Neural crest cell (in vitro differentiated cells): ENCODE measurements at places on chromosomes 12 and 14. TPM values are rescaled to one million over a fixed set of nuclear protein-coding genes. Genes with fewer than 3 reads are reported as not detected.

- DNase-seq = no peak
Measured at GRCh38 chr12:131641315-131641714, 69.6 kb upstream of the SFSWAP start.

DNA sequence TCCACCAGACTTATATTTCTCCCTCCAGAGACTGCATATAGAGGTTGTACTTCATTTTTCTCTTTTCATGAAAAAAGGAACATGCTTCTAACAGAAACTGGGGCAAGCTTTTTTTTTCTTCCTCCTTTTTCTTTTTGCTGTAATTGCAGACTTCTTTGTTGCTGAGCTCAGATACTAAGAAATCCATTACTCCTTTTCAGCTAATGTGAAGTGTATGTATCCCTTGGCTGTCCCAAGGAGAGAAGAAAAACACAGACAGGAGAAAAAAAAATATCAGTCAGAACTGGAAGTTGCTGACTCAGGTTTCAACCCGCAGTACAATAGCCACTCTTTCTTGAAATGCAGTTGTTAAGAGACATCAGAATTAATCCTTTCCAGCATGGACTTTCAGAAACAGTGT is 1248.4 kb downstream of the LRFN5 start:
- no peak for DNase-seq

DNA sequence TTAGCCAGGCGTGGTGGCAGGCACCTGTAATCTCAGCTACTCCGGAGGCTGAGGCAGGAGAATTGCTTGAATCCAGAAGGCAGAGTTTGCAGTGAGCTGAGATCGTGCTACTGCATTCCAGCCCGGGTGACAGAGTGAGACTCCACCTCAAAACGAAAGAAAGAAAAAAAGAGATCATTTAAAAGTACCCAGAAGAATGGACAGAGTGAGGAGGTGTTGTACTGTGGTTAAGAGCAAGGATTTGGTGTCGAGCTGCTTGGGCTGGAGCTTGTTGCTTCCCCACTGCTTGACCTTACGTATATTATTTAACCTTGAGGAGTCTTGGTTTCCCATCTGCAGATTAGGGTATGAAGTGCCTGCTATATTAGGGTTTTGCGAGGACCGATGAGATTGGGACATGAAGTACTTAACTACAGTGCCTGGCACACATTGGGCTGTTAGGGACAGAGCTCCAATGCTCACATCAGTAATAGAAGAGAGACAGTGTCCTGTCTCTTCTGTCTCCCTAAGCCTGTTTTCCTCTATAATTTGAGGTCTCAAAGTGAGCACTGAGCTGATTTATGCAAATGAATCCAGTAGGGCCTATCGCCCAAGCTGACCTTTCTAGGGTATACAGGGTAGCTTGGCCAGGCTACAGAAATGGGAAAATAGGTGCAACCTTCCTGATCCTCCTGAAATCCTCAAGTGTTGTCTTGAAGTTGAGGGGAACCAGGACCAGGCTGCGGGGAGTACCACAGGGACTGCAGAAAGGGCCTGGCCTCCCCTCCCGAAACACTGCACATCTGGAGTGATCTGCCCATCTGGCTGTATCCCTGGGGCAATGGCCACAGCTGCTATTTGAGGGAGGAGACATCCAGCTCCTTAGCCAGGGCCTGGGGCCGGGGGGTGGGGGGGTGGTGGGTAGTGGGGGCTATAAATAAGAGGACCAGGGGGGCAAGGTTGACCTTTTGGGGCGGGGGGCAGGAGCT is 8.6 kb upstream of the HDAC7 start:
- DNase-seq = no peak

The LAG3 gene
- total RNA-seq = 4.7 and 4.9 TPM in 2 replicates

The GPR132 gene
- total RNA-seq = not detected in 2 replicates

DNA sequence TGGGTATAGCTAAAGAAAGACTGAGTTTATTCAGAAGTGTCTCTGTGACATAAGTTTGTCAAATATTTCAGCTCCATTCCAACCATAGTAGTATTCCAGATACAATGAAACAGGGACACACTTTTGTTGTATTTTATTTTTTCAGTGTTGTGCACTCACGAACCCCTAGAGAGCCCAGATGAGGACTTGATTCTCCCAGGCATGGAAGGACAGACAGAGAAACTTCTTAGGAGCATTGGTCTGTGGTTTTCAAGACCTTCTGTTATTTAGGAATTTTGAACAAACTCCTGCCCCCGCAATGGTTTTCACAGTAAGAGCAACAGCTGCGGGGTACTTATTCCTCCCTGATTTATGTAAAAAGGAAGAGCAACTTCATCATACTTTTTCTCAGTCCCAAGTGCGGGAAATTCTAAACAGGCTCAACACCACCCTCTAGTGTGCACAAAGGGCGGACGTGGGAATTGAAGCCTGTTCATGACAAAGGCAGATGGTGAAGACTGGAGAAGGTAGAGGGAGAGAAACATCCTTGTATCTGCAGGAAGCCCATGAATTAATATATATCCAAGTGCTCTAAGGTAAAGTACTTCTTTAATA is 147.6 kb downstream of the PAH start:
- peak; percentile 53 for DNase-seq

GRCh38 chr12:80293759-80294158 is 150.3 kb upstream of the PTPRQ start:
- no peak for DNase-seq

- no peak for DNase-seq
Measured at GRCh38 chr12:48822139-48822538, 3.8 kb downstream of the CACNB3 start.

DNA sequence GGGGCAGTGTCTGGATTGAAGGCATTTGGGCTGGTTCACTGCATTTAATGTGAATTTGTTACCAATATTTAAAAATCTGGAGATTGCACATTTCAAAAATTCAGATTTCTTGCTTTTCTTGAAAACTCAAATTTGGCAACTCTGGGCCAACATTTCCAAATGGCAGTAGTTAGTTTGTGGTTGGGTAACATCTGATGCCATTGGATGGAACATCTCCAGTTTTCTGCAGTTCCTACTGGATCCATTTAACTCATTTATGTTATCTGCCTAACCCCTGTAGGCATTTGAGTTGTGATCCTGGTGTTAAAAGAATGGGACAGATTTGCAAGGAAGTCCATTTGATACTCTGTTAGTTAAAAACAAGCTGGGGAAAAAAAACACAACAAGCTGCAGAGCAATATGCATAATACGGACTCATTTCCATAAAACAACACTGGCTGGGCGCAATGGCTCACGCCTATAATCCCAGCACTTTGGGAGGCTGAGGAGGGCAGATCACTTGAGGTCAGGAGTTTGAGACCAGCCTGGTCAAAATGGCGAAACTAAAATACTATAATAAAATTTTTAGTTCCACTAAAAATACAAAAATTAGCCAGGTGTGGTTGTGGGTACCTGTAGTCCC is 7.9 kb downstream of the EIF2B2 start:
- no peak for DNase-seq

DNA sequence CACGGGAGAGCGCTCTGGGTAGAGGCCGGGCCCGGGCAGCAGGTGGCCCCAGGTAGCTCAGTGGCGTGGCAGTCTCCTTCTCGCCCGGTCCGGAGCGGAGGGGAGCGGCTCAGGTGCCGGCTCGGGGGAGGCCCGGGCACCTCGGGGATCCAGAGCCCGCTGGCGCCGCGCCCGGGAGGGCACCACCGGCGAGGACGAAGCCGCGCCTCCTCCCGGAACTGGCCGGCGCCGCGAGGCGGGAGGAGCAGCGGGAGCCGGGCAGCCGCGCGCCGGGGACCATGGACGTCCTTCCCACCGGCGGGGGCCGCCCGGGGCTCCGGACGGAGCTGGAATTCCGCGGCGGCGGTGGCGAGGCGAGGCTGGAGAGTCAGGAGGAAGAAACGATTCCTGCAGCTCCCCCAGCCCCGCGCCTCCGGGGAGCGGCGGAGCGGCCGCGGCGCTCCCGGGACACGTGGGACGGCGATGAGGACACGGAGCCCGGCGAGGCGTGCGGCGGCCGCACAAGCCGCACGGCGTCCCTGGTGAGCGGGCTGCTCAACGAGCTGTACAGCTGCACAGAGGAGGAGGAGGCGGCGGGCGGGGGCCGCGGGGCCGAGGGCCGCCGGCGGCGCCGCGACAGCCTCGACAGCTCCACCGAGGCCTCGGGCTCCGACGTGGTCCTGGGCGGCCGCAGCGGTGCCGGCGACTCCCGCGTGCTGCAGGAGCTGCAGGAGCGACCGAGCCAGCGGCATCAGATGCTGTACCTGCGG is 21.5 kb upstream of the GNS start:
- peak; percentile 18 for DNase-seq

DNA sequence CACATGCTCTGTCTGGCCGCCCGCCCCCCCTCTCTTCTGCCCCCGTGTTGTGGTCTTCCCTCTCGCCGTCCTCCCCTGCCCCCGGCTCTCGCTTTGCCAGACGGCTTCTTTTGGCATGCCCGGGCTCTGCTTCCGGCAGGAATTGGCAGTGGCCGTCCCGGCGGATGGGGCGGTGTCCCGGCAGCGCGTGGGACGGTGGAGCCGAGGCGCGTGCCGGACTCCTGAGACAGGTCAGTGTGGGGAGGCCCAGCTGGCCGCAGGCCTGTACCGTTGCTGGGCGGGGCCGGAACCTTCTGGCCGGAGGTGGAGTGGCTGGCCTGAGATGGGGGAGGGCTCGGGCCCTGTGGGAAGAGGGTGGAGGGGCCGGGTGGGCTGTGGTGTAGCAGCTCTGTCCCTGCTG is 17.1 kb downstream of the KIF26A start:
- no peak for DNase-seq

GRCh38 chr12:94812345-94812744 is 162.0 kb upstream of the TMCC3 start:
- DNase-seq = no peak

The OAS2 gene
- not detected in 2 replicates for total RNA-seq

GRCh38 chr12:127381043-127381668 is 885.8 kb upstream of the TMEM132C start:
- peak; percentile 69 for DNase-seq

The TRIP11 gene
- 39.1 and 41.3 TPM in 2 replicates for total RNA-seq

GRCh38 chr14:75042035-75042434 is 9.2 kb downstream of the MLH3 start:
- DNase-seq = no peak

GRCh38 chr14:77086951-77087350 is 11.1 kb upstream of the CIPC start:
- DNase-seq = no peak

The AQP2 gene
- total RNA-seq = not detected in 2 replicates

The C14orf180 gene
- total RNA-seq = not detected in 2 replicates

- DNase-seq = peak; percentile 23
Measured at GRCh38 chr12:65306366-65307168, 28.1 kb downstream of the MSRB3 start.
